Activated T-helper 17 cell treated with anti-CD3 and anti-CD28 coated beads, Interleukin-2, amount 50 U/mL, for 72 hours (primary cell): ENCODE measurements at places on chromosomes 11 and 22. TPM values are rescaled to one million over a fixed set of nuclear protein-coding genes. Genes with fewer than 3 reads are reported as not detected.

GRCh38 chr22:31136711-31137110 is 3.6 kb downstream of the PLA2G3 start:
- H3K4me1 ChIP-seq = no peaks in the 10 kb centered on the region
- H3K27ac ChIP-seq = no peak overlapping the region
- no peak for ATAC-seq
- H3K27me3 ChIP-seq = no peaks in the 10 kb centered on the region

GRCh38 chr11:78161962-78162371 is 22.5 kb upstream of the ALG8 start:
- H3K4me3 ChIP-seq = no peak overlapping the region
- H3K27ac ChIP-seq = no peak overlapping the region
- H3K27me3 ChIP-seq = no peaks in the 10 kb centered on the region
- H3K36me3 ChIP-seq = no peaks in the 10 kb centered on the region

DNA sequence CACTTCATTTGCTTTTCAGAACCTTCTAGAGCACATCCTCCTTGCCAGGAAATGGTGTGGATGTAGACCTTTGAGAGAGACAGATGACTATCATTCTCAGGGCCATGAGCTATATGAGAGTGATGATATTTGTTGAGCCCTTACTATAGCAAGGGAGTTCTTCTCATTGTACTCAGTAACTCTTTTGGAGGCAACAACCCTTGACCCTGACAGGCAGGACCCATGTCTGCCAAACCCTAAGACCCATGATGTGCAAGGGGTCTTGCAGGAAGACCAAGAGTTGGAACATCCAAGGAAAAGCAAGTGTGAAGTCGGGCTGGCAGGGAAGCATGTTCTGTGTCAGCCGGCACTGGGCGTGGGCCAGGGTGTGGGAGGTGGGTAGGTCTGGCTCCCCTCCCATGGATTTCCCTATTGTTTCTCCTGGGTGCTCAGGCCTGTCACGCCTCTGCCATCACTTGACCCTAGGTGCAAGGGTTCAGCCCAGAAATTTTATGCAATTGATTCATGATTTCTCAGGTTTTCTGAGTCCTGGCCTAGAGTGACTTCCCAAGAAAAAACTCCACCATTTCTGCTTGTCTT is 1.2 kb downstream of the FOLR3 start:
- H3K4me1 ChIP-seq = peaks cover 16% of the 10 kb centered on the region
- H3K4me3 ChIP-seq = no peak overlapping the region
- no peaks in the 10 kb centered on the region for H3K36me3 ChIP-seq
- ATAC-seq = peak; percentile 34
- no peak overlapping the region for H3K27ac ChIP-seq

Gene ZNF214
- total RNA-seq = not detected

DNA sequence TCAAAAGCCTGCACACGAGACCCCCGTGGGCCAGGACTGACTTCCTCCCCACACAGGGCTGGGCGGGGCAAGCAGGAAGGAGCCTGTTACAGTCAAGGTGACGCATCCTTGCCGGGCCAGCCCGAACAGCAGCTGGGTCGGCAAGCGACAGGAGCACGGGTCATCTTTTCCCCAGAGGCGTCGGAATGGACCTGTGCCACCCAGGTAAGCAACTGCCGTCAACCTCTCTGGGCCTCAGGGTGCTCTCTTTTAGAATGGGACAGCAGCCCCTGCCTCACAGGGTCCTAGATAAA is at the start of gene CYTH4:
TSS of gene CYTH4 (plus strand) at position 124 of the 293 bp plus-strand sequence. CDS start at position 186, 62 bp downstream.
- H3K27ac ChIP-seq = peak within 1 kb of the TSS; percentile 88
- H3K27me3 ChIP-seq = no peaks in the 10 kb centered on the region
- peaks cover 49% of the 10 kb centered on the region for H3K4me1 ChIP-seq
- H3K4me3 ChIP-seq = peak within 1 kb of the TSS; percentile 98

- peak; percentile 76 for ATAC-seq
- H3K4me3 ChIP-seq = no peak overlapping the region
- H3K36me3 ChIP-seq = no peaks in the 10 kb centered on the region
- H3K27me3 ChIP-seq = no peaks in the 10 kb centered on the region
- H3K4me1 ChIP-seq = no peaks in the 10 kb centered on the region
Observed at GRCh38 chr22:32354360-32355351, 3.0 kb upstream of the RFPL3 start.

Gene LINC01488
- not detected for total RNA-seq

Gene TBC1D22A
- total RNA-seq = 52.4 TPM

Gene DDIAS
- 17.3 TPM for total RNA-seq

- no peaks in the 10 kb centered on the region for H3K27me3 ChIP-seq
- no peak overlapping the region for H3K4me3 ChIP-seq
- peaks cover 48% of the 10 kb centered on the region for H3K36me3 ChIP-seq
- H3K4me1 ChIP-seq = no peaks in the 10 kb centered on the region
- no peak overlapping the region for H3K27ac ChIP-seq
- ATAC-seq = no peak
Observed at GRCh38 chr22:38068641-38069371, 11.6 kb downstream of the PICK1 start.

GRCh38 chr11:134469627-134470026 is 57.6 kb upstream of the B3GAT1 start:
- no peaks in the 10 kb centered on the region for H3K4me1 ChIP-seq
- H3K4me3 ChIP-seq = no peak overlapping the region
- H3K27ac ChIP-seq = no peak overlapping the region
- peaks cover 46% of the 10 kb centered on the region for H3K27me3 ChIP-seq

Gene GVQW3
- 1.6 TPM for total RNA-seq

DNA sequence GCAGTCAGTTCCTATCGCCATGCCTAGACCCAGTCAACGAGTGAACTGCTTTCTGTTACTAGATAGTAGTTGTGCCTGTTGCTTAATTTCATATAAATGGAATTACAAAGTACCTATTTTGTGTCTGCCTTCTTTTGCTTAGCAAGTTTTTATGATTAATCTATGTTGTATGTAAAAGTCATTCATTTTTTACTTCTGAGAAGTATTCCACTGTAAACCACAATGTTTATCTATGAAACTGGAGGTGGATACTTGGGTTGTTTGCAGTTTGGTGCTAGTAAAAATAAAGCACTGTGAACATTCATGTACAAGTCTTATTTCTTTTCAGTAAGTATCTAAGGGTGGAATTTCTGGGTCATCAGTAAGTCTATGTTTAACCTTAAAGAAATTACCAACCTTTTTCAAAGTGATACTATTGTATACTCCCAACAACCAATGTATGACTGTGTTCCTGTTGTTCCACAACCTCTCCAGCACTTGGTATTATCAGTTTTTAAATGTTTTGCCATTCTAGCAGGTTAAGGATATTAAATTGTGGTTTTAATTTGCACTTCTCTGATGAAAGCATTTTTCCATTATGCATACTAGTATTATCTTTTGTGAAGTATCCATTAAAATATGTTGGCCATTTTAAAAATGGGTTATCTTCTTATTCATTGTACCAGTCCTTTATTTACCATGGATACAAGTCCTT is 68.2 kb downstream of the DNAJC24 start:
- H3K27me3 ChIP-seq = no peaks in the 10 kb centered on the region
- H3K27ac ChIP-seq = no peak overlapping the region
- no peaks in the 10 kb centered on the region for H3K4me1 ChIP-seq
- no peak overlapping the region for H3K4me3 ChIP-seq
- ATAC-seq = peak; percentile 51

Gene SAA1
- not detected for total RNA-seq

GRCh38 chr11:130523609-130524008 is 75.2 kb downstream of the ADAMTS15 start:
- H3K36me3 ChIP-seq = no peaks in the 10 kb centered on the region
- no peak for ATAC-seq
- H3K27ac ChIP-seq = no peak overlapping the region
- H3K4me3 ChIP-seq = no peak overlapping the region
- H3K4me1 ChIP-seq = no peaks in the 10 kb centered on the region

Gene EHF
- not detected for total RNA-seq

DNA sequence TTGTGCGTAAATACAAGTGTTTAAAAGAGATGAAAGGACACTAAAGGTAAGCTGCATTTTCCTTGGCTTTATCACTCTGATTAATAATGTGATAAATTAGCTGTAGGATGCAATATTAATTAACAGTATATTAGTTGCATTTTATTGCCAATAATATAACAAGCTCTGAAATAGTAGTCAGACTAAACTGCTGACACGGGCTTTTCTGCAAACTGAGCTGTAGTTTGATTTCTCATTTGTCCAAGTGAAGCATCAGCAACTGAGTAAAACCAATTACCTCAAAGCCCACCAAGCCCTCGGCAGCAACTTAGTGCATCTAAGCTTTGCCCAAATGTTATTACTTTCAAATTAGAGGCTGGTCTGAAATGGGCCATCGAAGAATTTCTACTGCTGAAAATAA is 33.5 kb downstream of the ARL14EP start:
- no peak overlapping the region for H3K4me3 ChIP-seq
- no peaks in the 10 kb centered on the region for H3K4me1 ChIP-seq
- no peak for ATAC-seq

DNA sequence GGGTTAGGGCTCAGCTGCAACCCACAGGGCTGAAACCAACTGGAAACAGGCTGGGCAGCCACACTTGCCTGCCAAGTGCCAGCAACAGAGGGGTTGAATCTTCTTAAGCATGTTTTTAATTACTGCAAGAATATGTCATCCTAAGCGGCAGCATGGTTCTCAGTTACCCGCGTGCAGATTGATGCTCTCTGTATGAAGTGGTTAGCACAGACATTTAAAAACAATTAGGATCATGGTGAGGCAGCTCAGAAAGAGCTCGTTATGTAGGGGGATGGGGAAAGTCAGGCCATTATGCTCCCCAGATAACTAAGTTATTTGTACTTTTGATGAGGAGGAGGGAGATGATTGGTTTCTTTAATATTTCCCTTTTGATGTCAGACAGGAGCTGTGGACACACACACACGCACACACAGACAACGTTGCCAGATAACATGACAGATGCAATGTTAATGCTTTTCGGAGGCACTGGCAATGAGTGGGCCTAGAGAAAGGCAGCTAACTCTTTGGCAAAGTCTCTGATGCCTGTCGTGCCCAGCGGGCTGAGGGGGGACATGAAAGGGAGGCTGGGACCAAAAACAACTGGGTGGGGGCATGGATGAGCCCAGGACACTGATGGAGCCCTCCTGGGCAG is 389.7 kb downstream of the NXPE2 start:
- H3K4me3 ChIP-seq = no peak overlapping the region
- H3K27me3 ChIP-seq = no peaks in the 10 kb centered on the region
- ATAC-seq = no peak
- no peaks in the 10 kb centered on the region for H3K36me3 ChIP-seq

Gene OR52I2
- not detected for total RNA-seq

- no peak overlapping the region for H3K4me3 ChIP-seq
- H3K27me3 ChIP-seq = no peaks in the 10 kb centered on the region
- peaks cover 4% of the 10 kb centered on the region for H3K4me1 ChIP-seq
- ATAC-seq = no peak
Observed at GRCh38 chr11:44112091-44112821, 16.8 kb downstream of the EXT2 start.

Gene APOBEC3C
- total RNA-seq = 115 TPM

Gene DEFB131B
- total RNA-seq = not detected

- H3K4me1 ChIP-seq = peaks cover 37% of the 10 kb centered on the region
- H3K4me3 ChIP-seq = no peak overlapping the region
- peak; percentile 17 for ATAC-seq
- H3K27ac ChIP-seq = peak overlapping the region; percentile 85
- H3K36me3 ChIP-seq = peaks cover 27% of the 10 kb centered on the region
- no peaks in the 10 kb centered on the region for H3K27me3 ChIP-seq
Observed at GRCh38 chr11:86248609-86249008, 4.1 kb downstream of the EED start.

DNA sequence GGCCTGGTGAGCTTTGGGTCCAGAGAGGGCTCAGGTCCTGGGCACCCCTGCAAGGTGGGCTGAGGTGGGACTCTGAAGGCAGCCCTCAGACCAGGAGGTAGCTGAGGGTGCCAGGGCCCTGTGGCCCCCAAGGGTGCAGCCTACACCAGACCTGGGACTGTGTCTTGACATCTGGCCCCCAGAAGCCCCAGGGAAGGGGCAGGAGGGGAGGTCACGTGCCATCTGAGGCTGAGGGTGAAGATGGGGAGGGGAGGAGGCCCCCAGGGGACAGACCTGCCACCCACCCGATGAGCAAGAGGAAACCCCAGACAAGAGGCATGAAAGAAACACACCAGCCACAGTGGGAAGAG is 520.2 kb downstream of the BRD1 start:
- no peaks in the 10 kb centered on the region for H3K4me1 ChIP-seq
- no peak overlapping the region for H3K4me3 ChIP-seq
- H3K27ac ChIP-seq = no peak overlapping the region
- no peaks in the 10 kb centered on the region for H3K36me3 ChIP-seq
